Caki2 (cell line): ENCODE measurements at places on chromosomes 3 and 15.

DNA sequence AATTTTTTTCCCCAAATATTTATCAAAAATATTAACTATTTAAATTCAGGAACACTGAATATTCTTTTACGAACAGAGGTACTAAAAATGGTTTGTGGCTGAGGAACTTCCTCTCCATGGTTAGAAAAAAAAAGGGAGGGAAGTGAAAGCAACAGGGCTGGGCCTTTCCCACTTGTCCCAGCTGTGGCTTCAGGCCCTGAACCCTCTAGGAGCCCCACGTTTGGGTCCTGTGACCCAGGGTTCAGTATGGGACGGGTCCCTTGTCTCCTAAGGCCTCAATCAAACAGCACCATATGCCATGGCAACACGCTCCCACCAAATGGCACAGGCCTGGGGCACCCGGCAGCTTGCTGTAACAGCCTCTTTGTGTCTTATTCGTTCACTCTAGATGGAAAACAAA lies 32.4 kb downstream of the POC1A start:
- no peak for DNase-seq

- no peak for DNase-seq
These were observed 68.2 kb upstream of the GSK3B start for GRCh38 chr3:120162400-120162799.

DNA sequence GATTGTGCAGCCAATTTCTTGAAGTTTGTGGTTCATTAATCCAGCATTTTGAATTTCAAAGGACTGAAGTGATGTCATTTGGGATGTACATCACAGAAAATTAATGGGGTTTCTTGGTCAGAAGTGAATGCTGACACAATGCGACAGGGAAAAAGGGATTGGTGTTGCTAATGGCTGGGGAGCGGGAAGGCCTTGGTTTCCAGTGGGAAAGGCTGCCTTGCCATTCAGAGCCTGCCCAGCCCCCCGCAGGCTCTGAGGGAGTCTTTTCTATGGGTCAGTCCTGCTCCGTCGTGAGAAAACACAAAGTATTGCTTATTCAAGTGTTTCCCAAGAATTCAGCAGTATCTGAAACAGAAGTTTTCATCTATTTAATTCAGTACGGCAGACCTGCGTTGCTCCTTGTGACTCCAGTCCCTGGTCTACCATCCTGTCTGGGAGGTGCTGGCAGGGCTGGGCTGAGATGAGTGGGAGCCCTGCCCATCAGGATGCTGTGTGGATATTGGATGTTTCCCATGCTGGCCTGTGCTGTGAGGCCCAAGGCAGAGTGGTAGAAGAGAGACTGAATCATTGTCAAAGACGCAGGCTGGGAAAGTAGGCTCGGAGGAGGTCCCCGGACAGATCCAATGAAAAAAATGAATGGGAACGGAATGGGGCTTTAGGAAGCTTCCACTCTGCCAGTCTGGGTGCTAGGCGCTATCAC lies 111.2 kb upstream of the KLHL25 start:
- no peak for DNase-seq

DNA sequence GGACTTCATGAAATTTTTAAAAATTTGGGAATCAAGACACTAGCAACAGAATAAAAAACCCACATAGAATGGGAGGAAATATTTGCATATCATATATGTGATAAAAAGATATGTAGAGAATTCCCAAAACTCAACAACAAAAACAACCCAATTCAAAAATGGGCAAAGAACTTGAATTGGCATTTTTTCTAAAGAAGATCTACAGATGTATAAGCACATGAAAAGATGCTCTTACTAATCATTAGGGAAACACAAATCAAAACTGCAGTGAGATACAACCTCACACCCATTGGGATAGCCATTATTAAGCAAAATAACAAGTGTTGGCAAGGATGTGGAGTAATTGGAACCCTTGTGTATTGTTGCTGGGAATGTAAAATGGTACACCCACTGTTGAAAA lies 10.1 kb downstream of the LCTL start:
- no peak for DNase-seq

DNA sequence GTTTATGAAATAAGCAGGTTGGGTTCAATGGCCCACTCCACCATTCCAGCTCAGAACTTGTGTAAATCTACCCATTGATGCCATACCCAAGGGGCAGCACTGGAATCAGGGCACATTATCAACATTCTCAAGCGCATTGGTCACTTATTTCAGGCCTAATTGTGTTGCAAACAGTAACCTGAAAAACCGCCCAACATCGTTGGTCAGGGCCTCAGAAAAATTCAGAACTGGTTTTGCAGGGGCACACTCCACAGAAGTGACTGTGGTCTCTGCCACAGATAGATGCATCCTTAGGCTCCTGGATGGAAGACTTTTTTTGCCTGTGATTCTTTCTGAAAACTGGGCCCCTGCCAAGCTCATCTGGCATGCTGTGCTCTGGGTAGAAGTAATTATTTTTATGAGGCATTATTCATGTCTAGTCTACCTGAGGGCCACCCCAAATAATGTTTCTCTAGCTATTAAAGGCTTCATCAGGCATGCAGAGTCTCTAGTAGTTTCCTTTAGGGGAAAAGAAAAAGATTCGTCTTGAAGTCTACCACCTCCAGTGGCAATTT lies 21.7 kb upstream of the LRTM1 start:
- DNase-seq = no peak

- DNase-seq = no peak
These were observed 133.6 kb downstream of the CLSTN2 start for GRCh38 chr3:140068494-140069017.

DNA sequence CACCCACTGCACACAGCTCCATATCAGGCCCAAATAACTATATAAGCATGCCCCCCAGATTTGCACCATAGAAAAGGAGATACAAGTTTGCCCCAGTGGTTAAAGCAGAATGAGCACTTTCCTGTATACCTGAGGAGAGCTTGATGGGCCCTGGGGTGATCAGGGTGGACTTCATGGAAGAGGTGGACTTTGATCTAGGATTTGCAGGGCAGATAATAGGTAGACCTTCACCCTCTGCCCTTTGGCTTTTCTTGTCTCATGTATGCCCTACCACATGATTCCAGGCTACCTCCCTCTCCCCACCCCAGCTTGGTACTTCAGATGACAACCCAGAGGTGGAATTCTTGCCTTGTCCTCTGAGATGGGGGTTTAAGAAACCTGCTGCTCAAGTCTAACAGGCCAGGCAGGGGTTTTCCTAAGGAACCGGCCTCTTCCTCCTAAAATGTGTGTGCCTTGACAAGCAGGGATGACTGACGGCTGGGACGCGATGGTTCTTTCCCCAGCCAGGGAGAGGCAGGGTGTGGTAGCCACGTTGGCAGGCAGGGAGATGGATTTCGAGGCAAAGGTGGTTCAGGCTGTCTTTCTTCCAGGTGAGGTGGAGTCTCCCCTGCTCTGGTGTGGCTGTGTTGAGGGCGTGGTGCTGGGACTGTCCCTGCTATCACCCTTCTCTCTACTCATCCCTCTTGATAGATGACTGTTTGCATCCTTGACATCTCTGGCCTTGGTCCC lies 6.6 kb upstream of the RHCG start:
- no peak for DNase-seq

GRCh38 chr15:45224621-45225217 lies 27.3 kb upstream of the SLC28A2 start:
- no peak for DNase-seq

GRCh38 chr3:43484926-43485488 lies 136.8 kb downstream of the ANO10 start:
- DNase-seq = no peak

DNA sequence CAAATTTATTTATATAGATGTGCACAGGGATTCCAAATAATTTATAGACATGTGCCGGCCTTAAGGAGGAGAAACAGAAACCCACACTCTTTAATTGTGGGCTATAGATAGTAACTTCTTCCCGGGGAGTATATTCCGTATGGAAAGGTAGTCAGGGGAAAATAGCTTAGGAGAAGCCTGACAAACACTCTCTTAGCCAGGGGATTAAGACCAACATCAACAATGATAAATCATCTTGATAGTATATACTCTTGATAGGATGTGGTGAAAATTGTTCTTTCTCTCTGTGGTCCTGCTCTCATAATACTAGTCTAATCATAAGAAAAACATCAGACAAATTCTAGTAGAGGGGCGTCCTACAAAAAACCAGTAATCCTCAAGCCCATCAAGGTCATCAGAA lies 8.2 kb upstream of the BCL6 start:
- no peak for DNase-seq

GRCh38 chr3:50246517-50246954 lies 10.5 kb downstream of the GNAI2 start:
- DNase-seq = peak; percentile 84

GRCh38 chr15:68843425-68844311 lies 23.0 kb upstream of the ANP32A start:
- no peak for DNase-seq

DNA sequence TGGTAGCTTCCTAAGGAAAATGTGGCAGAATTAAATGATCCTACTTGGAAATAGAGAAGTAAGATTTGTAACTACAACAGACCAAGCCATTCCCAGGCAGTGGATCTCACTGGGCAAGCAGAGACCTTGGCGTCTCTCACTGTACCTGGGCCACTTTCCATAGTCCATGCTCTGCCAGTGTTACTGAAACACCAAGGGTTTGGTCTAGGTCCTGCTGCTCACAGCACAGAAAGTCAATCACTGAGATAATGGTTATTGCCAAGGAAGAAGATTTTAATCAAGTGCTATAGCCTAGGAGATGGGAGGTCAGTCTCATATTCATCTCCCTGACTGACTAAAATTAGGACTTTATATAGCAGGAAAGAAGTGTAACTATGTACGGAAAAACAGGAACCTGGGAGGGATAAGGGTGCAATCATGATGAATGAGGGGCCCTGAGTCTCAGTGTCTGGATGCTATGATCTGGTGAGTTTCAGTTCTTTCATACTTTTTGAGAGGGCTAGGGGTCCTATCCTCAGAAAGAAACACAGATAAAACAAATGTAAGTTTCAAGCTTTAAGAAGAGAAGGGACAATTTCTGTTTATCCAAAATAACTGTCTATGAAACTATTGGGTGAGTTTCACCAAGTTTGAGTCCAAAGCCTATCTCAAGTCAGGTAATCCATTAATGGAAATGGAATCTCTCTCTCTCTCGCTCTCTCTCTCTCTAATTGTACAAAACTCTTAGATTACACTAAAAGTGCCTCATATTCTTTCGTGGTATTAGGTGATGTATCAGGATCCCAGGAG lies 20.6 kb downstream of the GPR15 start:
- DNase-seq = no peak

DNA sequence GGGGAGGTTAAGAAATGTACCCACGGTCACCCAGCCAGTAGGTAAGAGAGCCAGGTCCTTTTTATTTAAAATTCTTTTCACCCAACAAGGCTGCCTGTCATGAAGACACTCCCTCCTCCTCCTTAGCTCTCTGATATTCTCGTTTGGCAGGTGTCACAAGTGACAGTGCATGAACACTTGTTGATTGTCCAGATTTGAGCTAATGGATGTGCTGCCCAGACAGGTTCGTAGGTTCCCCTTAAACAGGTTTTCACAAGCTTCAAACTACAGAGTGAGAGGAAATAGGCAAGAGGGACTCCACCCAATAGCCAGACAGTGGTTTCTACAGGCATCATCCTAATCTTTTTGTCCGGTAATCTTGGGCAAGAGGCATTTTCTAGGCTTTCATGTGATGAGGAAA lies 32.2 kb downstream of the ATP13A4 start:
- no peak for DNase-seq

DNA sequence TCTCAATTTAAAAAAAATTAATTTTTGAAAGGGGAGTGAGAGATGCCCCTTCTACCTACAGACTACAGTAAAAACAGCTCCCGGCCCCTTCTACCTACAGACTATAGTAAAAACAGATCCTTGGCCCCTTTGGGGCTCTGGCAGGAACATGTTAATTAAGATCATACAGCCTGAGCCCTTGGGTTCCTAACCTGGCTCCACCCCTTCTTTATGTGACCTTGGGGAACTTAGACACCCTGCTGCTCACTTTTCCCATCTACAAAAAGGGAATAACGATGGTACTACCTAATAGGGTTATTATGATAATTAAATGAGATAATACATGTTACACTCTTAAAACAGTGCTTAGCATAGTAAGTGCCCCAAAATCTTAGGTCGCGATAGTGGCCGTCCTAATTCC lies 60.1 kb upstream of the SEC61A1 start:
- no peak for DNase-seq

DNA sequence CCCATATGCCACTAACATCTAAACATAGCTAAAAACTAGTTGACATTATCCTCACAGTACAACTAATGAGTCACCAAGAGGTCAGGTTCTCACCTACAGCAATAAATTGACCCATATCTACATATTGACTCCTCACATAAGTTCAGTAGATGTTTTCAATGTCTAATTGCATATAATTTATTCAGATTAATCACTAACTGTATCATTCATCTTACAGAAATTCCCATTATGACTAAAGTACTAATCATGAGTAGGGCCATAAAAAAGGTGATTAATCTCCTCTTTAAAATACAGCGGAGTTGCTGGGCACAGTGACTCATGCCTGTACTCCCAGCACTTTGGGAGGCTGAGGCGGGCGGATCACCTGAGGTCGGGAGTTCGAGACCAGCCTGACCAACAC lies 82.4 kb upstream of the ST3GAL6 start:
- peak; percentile 15 for DNase-seq

DNA sequence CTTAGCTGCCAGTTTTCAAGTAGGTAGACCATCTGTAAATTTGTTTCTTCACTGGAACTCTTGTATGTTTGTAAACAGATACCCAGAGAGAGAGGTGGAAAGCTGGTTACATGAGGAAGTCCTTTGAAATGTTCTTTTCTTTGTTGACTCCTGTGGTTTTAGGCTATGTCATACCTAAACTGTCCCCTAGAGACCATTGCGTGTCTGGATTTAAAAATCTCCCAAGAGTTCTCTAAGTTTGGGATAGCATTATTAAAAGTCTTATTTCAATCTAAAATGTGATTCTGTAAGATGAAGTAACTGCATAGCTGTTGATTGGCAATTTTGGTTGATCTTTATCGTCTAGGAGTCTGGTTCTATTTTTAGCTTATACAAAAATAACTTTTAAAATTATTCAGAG lies 127.2 kb downstream of the GHSR start:
- DNase-seq = no peak

DNA sequence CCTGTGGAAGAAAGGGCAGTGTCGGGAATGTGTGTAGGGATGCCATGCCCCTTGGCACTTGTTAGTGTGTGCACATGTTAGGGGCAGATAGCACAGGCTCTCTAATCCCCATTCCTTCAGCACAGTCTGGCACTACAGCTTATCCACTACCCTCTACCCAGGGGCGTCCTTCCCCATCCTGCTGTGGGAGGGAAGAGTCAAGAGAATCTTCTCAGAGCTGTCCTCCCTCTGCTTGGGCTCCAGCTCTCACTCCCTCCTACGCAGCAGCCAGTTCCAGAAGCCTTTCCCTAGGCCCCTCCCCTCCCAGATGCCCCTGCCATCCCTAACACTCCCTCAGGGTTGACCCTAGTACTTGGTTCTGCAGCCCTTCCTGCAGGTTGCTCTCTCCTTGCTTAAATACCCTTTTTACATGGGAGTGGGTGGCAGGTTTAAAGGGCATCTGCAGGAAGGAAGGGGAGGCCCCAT lies 815 bp upstream of the GRM2 start:
- DNase-seq = no peak
